Stimulated activated CD8-positive, alpha-beta memory T cell treated with anti-CD3 and anti-CD28 coated beads, Interleukin-15, amount 100 ng/mL, for 24 hours (primary cell): ENCODE measurements at places on chromosomes 4 and X.
A peak's percentile ranks its signal among the peaks of the same experiment; 100 is the strongest.

- DNase-seq: no peak
These were observed 124.4 kb downstream of the SLIT2 start for GRCh38 chr4:20376070-20376469.

DNA sequence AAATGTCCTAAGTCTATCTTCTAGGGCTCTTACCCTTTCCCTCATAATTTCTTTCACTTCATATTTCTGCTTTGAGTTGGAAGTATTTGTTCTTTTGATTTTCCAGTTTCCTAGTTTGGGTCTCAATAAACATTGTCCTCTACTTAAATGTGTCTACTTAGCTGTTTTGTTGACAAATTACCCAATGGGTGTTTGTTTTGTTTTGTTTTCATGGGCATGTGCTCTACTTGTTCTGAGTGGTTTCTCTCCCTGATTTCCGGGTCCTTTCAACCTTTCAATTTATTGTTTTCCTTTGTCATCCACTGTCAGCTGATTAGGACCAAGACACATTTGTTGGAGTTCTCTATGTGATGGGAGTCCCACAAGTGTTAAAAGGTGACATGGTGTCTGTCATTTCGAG is 1181.4 kb downstream of the RPA4 start:
- no peak for DNase-seq

DNA sequence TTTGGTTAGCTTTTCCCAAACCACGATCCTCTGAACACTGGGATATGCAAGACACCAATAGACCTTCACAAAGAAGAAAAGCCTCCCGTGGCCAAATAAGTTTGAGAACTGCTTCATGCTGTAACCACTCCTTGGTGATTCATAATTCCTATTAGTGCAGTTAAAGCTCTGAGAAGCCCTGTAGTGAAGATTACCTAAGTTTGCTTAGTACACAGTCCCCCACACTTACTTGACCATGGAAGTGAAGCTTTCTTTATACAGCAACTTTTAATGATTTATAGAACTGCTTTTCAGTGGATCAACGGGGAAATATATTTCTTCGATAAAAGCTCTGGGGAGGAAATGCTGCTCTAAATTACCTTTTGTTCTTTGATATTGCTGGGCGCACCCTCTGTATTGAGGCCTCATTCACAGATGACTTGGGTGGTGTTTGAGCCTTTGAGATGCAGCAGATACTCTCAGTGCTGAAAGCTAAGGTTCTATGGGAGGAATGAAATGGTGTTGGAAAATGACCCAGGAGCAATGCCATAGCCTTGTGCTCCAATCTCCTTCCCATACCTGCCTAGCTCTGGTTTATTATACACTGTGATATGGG is 67.4 kb downstream of the CBLL2 start:
- no peak for DNase-seq

DNA sequence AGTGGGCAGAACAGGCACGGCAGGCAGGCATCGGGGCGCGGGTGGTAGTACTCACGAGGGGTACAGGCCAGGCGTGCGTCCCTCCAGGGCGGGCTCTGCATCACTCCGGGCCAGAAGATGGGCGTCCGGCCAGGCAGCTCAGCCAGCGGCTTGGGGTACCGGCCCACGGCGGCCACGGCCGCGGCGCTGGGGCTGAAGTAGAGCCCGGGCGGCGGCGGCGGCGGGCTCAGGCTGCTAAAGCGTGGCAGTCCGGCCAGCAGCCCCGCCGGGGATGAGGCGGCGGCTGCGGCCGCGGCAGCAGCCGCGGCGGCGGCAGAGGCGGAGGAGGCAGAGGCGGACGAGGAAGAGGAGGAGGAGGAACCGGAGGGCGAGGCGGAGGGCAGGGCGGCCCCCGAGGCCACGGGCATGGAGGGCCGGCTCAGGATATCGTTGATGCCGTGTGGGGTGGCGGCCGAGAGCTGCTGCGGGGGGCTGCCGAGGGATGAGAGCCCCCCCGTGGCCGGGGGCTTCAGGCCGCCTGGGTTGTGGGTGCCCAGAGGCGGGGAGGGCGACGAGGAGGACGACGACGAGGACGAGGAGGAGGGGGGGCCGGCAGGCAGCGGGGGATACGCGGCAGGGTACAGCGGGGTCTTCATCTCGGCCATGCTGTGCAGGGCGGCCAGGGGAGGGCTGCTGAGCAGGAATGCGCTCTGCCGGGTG is 1.4 kb downstream of the NKX6-1 start:
- DNase-seq: no peak

- no peak for DNase-seq
These were observed 19.7 kb downstream of the ZFX start for GRCh38 chrX:24169211-24169610.

- no peak for DNase-seq
These were observed 93.4 kb downstream of the TET2 start for GRCh38 chr4:105240037-105240436.

- no peak for DNase-seq
These were observed 925.6 kb downstream of the SH3BGRL start for GRCh38 chrX:82127228-82128123.

- DNase-seq: peak; percentile 9
These were observed 671 bp upstream of the EIF4E start for GRCh38 chr4:98929341-98930267.

DNA sequence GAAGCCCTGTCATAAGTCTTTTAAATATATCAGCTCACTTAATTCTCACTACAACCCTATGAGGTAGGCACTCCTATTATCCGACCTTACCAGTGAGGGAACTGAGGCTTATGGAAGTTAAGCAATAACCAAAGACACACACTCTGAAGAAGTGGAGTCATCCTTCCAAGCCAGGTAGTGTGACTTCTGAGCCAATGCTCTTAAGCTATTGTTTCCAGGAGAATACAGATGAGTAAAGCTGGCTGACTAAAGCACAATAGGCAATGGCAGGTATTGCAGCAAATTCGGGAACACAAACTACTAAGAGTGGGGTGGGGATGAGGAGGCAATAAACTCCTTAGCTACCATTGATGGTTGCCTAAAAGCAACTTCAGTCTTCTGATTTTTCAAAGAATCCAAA is 81.8 kb upstream of the KIT start:
- no peak for DNase-seq

DNA sequence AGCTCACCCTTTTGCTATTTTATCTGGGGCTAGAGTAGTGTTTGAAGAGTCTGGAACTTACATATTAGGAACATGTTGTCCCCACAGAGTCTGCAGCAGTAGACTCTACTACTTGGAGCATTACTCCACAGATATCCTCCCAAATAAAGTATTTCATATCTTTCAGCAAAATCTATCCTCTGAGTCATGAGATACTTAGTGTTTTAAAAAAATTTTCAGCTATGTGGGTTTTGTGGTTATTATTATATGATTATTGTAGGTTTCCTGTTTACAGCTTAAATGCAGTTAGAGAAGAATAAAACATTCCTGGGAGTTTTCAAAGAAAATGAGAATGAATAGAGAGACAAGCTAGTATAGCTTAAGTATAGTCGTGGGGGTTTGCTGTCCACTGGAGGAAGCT is 30.9 kb downstream of the PAGE2 start:
- DNase-seq: no peak

DNA sequence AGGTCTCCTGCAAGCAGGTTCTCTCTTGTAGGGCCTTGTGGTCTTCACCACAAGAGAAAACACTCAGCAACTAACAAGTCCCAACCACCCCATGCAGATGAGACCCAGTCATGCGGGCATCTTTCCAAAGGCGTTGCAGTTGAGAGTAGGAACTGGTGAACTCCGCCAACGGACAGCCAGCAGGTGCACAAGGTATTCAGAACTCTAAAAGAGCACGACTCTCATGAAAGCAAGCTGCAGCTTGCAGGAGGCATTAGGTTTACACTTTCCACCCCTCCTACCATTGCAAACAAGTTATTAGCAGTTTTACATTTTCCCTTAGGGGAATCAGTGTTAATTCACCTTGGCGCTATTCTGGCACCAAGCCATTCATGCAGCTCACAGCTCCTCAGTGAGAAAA is 173.4 kb upstream of the KIT start:
- DNase-seq: no peak

GRCh38 chr4:72016011-72016410 is 15.8 kb upstream of the NPFFR2 start:
- no peak for DNase-seq

DNA sequence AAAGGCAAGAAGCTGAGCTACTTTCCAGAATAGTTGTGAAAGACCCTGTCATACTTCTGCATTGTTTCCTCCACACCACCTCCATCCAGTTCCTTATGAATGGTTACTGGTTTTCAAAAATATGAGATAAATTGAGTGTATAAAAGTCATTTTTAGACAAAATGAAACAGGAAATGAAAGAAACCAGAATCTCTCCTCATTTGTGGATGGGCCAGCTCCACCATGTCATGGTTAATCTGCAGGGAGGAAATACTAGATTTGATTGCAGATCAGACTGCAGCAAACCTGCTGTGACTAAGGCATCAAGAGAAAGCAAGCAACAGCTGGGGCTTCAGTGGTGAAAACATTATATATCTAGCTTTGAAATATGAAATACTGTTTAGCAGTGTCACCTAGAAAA is 23.8 kb downstream of the F9 start:
- DNase-seq: no peak

DNA sequence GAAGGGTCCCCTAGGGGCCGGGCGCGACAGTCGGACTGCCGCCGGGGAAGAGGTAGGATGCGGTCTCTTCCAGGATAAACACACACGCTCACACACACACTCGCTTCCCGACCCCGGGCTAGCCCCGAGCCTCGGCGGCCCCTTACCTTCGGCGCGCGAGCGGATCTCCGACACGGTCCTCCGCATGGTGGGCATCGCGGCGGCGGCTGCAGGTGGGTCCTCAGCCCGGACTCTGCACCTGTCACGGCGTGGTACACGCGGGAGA is 294 bp downstream of the ATP8A1 start:
- peak; percentile 10 for DNase-seq

GRCh38 chr4:88673886-88674285 is 23.7 kb downstream of the NAP1L5 start:
- DNase-seq: no peak

- DNase-seq: no peak
These were observed 42.4 kb downstream of the HTR2C start for GRCh38 chrX:114626323-114626722.

GRCh38 chr4:11455201-11455835 is 26.6 kb upstream of the HS3ST1 start:
- DNase-seq: no peak

DNA sequence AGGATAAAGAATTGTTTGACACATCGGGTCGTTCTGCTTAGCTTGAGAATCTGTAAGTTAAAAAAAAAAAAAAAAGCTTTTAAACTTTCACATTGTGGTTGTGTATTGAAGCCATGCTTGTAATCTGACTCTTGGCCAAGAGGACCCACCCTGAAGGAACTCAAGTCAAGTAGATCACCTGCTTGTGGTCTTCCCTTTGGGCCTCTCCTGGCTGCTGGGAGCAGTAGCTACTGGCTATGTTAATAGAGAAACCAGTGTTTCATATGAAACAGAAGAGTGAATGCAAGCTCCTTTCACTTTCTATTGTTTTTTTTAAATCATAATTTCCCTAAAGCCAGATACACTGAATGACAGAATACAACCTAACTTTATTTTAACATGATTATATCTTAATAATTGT is 402.4 kb upstream of the NDST4 start:
- DNase-seq: no peak

DNA sequence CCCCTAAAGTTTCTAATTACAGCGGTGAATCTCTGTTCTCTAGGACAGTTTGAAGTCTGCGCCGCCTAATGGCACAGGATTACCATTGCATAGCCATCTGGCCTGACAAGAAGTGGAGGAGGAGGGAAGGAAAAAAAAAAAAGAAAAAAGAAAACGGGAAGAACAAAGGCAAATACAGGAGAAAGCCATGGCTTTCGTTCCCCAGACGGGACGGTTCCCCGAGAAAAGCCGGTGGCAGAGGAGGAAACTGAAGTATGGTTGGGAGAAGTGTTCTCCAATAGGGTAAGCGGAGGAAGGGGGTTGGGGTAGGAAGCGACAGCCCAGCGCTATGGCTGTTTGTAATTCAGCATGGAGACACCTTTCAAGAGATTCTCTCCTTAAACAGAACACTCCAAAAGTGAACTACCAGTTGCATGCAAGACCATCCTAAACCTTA is 80.8 kb downstream of the HMGN5 start:
- peak; percentile 0 for DNase-seq

GRCh38 chr4:182478475-182478874 is 235.3 kb downstream of the TENM3 start:
- no peak for DNase-seq

- DNase-seq: no peak
These were observed 63.6 kb downstream of the CPZ start for GRCh38 chr4:8656185-8656517.

DNA sequence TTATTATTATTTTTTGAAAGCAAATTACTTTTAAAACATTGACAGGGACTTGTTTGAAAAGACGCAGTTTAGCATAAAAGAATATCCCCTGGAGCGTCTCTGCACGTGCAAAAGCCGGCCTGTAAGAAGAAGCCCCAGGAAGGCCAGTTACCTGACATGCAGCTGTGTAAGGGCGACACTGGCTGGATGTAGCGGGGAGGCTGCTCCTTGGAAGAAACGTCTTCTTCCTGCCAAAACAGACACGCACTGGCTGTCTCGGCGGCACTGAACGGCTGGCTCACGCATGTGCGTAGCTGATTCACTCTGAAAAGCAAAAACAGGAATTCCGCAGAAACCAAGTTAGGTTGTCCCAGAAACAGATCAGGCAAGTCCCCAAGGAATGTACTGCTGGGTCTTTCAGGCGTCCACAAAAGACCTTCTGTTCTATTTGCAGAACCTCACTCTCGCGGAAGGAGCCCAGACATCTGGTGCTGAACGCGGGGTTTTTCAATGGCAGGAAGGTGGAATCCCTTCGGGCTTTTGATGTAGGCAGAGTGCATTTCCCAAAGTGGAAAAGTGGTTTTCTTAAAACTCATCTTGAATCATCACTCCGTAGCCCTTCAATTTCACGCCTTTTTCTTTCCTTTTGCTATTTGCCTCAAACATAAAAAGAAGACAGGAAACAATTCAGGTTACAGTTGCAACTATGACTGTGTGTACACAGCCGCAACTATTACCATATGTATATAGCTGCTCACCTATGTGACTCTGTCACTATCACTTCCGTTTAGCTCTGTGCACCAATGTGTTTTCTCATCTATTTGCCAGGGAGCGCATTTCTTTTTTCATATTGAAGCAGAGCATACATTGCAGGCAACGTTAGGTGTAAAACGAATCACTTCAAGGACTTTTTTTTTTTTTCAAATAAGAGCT is 38.1 kb upstream of the ARSH start:
- DNase-seq: no peak

GRCh38 chr4:74109116-74109869 is 10.3 kb upstream of the CXCL2 start:
- no peak for DNase-seq

DNA sequence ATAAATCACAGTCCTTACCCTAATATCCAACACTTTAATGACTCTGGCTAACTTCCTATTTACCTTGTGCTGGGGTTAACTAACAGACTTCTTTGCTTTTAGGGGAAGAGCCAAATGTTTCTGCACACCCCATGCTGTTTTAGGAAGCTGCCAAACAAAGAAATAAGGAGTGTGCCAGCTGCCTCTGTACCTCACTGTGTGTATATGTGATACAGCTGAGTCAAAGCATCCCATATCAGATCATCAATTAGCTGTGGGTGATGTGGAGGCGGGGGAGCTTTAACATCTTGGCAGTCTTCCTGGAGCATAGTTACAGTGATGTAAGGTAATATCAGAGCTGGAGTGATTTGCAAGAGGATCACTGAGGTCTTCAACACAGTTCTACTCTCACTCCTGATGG is 95.4 kb downstream of the COL25A1 start:
- no peak for DNase-seq

- no peak for DNase-seq
These were observed 98.8 kb upstream of the IQCM start for GRCh38 chr4:149914119-149915115.

GRCh38 chr4:38328989-38329729 is 334.8 kb upstream of the KLF3 start:
- DNase-seq: no peak

GRCh38 chr4:52838729-52839586 is 23.2 kb upstream of the RASL11B start:
- DNase-seq: no peak
